ENCODE measurements at places on chromosomes 2 and 18. TPM values are rescaled to one million over a fixed set of nuclear protein-coding genes. Genes with fewer than 3 reads are reported as not detected.

Gene FAM210A
- 25.5 TPM for total RNA-seq

Gene LOXHD1
- 0.26 TPM for total RNA-seq

Gene KCTD1
- total RNA-seq: 4.1 TPM

Gene PXDN
- total RNA-seq: 1.8 TPM

Gene CTAGE1
- total RNA-seq: not detected

Gene TMEM178A
- 0.23 TPM for total RNA-seq

Gene FEV
- total RNA-seq: not detected

Gene SP140
- total RNA-seq: 61.4 TPM

Gene TUBA4B
- not detected for total RNA-seq

Gene CCDC148
- not detected for total RNA-seq

Gene ERMN
- total RNA-seq: 3.1 TPM

Data from activated naive CD8-positive, alpha-beta T cell treated with anti-CD3 and anti-CD28 coated beads, Interleukin-2, amount 10 ng/mL, durations not matched to agents 7 days and 5 days (primary cell).